NCI-H2107 (cell line): ENCODE measurements at places on chromosomes 16 and 17.

GRCh38 chr16:78695391-78695790, 595.9 kb downstream of the WWOX start:
- no peak for DNase-seq

DNA sequence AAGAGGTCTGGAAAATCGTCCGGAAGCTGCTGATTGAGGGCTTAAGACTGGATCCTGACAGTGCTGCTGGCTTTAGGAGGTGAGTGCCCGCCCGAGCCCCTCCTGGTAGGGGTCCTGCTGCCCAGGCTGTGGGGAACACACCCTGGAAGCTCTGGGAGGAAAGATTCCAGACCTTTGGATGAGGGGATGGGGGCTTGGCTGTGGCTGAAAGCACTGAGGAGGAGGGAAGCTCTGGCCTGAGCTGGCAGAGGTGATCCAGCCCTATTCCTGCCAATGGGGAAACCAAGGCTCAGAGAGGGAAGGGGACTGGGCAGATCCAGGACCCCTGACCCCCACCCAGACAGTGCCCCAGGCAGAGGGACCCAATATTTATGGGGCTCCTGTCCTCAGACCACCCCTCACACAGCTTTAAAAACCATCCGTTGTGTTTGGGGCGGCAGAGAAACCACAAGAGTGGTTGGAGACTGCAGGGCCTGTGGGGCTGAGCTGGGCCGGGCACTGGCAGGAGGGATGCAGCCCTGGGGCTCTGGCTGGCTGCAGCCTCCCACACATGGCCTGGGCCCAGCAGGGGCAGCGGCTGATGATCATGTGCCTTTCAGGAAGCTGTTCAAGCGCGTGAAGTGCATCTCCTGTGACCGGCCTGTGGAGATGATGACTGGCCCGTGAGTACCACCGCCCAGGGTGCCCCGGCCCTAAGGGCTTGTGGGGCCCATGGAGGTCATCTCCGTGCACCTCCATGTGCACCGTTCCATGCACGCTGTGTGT, 22.8 kb downstream of the UBALD1 start:
- no peak for DNase-seq

GRCh38 chr17:9918804-9919352, 13.8 kb upstream of the RCVRN start:
- no peak for DNase-seq

DNA sequence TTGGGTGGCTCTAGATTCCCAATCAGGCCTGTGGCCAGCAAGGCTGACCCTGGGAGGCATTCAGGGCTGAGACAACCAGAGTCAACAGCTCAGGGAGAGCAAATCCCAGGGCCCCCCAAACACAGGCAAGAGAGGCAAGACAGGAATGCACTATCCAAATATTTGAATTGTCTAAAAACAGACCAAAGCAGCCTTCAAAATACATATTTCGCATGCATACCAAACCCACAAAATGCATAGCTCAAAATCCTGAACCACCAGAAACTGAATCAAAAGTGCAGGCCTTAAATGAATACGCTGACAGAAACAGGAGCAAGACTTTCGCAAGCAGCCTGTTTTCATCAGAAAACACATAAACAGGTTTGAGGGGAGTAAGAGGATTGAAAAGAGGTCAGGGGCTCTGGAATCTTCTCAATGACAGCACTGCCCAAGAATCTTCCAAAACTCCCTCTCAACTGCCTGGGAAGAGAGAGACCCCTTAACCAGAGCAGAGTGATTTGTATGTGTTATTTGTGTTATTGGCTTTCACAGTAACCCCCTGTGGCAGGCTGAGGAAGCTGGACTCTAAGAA, 213.6 kb upstream of the CDH5 start:
- no peak for DNase-seq

- no peak for DNase-seq
Measured at GRCh38 chr17:61863801-61864126, 436 bp upstream of the BRIP1 start.
